Activated CD8-positive, alpha-beta memory T cell treated with anti-CD3 and anti-CD28 coated beads for 48 hours (primary cell): ENCODE measurements at places on chromosomes 5 and 9.

DNA sequence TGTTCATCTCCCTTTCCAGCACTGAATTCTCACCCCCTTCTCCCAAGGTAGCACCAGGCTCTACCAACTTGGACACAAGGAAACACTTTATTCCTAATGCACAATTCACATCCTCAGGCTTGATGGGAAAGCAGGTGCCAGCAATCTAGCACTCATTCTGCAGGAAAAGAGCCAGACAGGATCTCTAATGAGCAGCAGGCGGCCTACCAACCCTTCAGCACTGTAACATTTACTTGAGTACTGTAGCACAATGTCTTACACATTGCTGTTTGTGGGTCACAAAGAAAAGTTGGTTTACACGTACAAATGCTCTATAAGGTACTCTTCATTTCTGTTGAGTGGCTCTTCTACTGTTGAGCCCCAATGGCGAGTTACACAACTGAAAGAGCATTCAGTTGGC, 254.4 kb downstream of the MLLT3 start:
- DNase-seq, result no peak

GRCh38 chr5:102749416-102750030, 5.6 kb upstream of the PAM start:
- DNase-seq, result no peak

DNA sequence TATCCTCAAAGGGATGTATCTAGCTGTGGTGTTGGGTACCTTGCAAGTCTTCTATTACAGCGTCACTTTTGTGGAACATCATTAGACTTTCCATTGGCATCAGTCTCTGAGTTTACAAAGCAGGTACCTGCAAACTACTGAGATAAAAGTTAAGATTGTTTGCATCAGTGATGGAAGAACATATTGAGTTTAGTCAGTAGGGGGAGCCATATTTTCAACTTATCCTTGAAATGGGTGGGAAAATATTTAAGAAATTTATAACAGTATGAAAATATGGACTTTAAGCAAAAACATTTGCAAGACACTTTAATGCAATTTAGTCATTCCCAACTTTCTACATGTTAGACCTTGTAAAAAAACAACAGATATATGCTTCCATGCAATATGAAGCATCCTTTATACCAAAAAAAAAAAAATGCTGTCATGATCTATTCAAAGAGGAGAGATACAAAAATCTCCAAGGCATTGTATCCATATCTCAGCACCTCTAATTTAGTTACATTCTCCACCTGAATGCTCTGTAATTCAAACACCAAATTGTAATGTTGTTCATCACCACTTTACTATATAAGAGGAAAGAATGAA, 98.6 kb upstream of the ADAMTS19 start:
- no peak for DNase-seq

GRCh38 chr9:36625006-36625615, 52.4 kb downstream of the MELK start:
- no peak for DNase-seq
